Stimulated activated CD8-positive, alpha-beta memory T cell treated with anti-CD3 and anti-CD28 coated beads, Interleukin-7, amount 100 ng/mL, for 48 hours (primary cell): ENCODE measurements at places on chromosomes 12 and 14.

GRCh38 chr12:93790472-93791152 is 113.4 kb downstream of the CRADD start:
- no peak for DNase-seq

- DNase-seq: no peak
These were observed 166.7 kb upstream of the LHX5 start for GRCh38 chr12:113638460-113638775.

GRCh38 chr12:48815126-48816110 is 2.9 kb upstream of the CACNB3 start:
- DNase-seq: no peak

DNA sequence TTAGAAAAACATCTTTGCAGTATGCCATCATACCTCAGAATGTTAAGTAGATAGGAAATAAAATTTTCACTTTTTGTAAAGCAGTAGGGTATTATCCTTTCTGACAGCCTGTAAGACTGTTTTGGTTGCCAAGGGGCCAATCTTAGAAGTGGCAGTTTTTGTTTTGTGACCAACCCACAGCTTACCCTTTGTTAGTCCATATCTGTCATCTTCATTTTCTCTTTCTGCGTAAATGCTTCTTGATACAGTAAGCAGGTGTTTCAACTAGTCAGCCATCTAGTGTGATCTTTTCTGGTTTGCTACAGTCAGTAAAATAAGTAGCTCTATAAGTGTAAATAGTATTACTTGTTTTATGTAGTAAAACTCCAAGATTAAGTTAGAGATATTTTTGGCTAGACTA is 8.8 kb downstream of the PPM1A start:
- DNase-seq: no peak

- DNase-seq: no peak
These were observed 177.0 kb downstream of the ALX1 start for GRCh38 chr12:85457016-85457415.

DNA sequence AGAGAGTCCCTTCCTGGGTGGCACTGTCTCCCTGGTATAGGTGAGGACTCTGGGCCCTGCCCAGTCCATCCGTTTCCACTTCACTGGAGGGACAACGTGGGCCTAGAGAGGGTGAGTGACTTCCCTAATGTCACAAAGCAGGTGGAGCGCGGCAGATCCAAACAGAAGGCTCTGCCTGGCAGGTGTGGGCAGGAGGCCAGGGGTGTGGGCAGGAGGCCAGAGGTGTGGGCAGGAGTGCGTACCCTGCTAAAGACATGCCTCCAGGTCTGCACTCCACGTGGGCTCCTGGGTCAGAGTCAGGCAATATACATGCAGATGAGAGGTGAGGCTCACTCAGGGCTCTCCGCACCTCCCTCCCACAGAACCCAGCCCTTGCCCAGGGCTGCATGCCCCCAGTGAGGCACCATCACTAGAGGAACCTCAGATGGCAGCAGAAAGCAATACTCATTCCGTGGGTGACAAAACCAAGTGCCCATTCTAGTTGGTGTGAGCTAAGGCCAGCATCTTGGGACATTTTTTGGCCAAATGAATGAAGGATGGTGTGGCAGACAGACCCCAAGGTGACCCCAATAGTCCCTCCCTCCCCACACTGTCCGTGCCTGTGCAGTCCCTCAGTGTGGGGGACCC is 271.6 kb upstream of the RTL1 start:
- DNase-seq: no peak

DNA sequence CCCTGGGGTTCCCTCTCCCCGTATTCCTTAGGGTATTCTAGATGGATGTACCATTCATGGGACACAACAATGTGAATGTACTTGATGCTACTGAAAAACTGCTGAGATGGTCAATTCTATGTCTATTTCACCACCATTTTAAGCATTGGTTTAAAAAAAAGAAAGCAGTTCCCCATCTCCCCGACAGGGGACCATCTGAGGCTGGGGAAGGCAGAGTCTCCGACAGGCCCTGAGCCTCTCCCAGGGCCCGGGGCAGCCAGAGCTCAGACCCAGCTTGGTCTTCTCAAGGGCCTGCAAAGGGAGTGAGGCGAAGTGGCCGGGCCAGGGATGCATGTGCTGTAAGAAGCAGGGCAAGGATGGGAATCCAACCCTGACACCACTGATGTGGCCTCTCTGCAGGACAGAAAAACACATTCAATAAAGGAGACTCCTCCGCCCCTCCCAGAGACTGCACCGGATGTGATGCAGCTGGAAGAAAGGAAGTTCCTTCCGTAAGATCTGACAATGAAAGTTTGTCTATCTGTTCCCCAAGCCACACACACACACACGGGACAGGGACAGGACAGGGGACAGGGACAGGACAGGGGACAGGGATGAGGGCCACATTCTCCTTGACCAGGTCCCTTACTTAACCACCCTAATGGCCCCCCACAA is 234.1 kb downstream of the BCL11B start:
- no peak for DNase-seq

GRCh38 chr12:89856431-89856830 is 147.8 kb upstream of the ATP2B1 start:
- DNase-seq: no peak

GRCh38 chr12:91077228-91077954 is 19.6 kb upstream of the KERA start:
- DNase-seq: no peak

- no peak for DNase-seq
These were observed 6.7 kb upstream of the MTA1 start for GRCh38 chr14:105412771-105413543.

- no peak for DNase-seq
These were observed 98.0 kb upstream of the USP15 start for GRCh38 chr12:62162214-62162613.

- DNase-seq: peak; percentile 19
These were observed 745 bp downstream of the CAND1 start for GRCh38 chr12:67269633-67270573.

GRCh38 chr12:89211456-89211855 is 140.8 kb downstream of the DUSP6 start:
- no peak for DNase-seq

GRCh38 chr12:6607751-6608591 is 792 bp upstream of the CHD4 start:
- no peak for DNase-seq

GRCh38 chr12:96350982-96351381 is 49.3 kb downstream of the CDK17 start:
- no peak for DNase-seq

DNA sequence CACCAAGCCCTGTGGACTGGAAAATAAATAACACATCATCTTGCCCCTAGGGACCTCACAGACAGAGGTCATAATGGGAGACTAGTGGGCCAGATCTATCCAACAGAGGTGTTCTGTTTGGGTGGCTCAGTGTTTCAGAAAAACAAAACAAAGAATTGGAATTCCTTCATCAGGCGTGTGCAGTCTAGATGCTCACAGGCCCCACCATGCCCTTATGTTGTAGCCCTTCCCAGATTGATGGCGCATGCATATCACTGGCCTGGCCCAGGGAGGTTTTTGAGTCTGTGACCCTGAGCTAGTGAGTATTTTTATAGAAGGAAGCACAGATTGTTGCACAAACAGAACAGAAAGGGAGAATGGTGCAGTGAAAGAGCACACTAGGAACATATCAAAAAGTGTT is 859.6 kb downstream of the BCL11B start:
- no peak for DNase-seq

DNA sequence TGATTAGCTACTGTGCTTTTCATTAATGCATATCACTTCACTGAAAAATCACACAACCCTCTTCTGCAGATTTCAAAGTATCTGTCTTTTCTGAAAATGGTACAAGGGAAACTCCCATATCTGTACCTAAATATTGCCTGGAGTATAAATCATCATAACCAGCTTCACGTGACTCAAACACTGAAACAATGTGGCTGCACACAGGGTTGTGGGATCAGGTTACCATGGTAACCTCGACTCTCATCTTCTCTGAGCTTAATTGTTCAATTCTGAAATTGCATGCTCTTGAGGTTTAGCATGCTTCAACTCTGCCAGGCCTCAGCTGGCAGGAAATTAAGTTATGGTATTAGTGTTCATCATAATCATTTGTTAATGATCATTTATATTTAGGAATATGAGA is 77.5 kb upstream of the CPSF6 start:
- peak; percentile 8 for DNase-seq

DNA sequence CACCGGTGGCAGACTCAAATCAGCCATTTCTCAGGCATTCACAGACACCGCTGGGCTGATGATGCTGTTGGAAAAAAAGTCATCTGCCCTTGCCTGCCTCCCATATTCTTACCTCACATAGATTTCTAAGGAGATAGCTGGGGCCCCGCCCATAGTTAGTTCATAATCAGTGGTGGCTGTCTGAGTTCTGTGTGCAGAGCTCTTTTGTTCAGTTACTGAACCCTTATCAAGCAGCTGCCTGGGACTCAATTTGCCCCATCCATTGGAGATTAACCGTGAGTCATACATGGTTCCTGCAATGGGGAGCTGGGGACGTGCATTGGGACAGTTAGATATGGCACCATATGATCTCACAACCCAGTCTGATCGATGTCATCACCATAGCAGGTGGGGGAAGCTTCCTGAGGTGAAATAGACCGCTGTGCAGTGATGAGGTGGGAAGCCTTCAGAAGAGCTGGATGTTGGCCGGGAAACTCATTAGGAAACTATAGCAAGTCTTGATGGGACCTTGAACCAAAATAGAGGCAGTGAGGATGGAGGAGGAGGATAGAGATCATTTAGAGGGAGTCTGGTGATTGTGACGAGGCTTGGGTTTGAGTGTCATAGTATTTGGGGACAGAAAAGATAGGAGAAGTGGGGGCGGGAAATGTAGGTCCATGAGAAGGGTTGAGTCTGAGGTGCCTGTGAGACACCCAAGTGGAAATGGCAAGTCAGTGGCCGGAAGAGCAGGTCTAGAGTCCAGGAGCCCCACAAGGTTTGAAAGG is 147.8 kb downstream of the GCH1 start:
- DNase-seq: no peak

GRCh38 chr12:57048423-57049118 is 1.4 kb downstream of the MYO1A start:
- no peak for DNase-seq

- DNase-seq: no peak
These were observed 405.2 kb upstream of the FLRT2 start for GRCh38 chr14:85124631-85125290.

- DNase-seq: no peak
These were observed 148.6 kb upstream of the DIO3 start for GRCh38 chr14:101412739-101413138.

GRCh38 chr14:64671591-64671990 is 32.6 kb upstream of the PLEKHG3 start:
- no peak for DNase-seq

GRCh38 chr14:22919601-22919921 is 612 bp upstream of the RBM23 start:
- no peak for DNase-seq

- no peak for DNase-seq
These were observed 440.9 kb downstream of the LRFN5 start for GRCh38 chr14:42047421-42048055.

GRCh38 chr14:24851837-24852236 is 198.1 kb downstream of the STXBP6 start:
- no peak for DNase-seq

GRCh38 chr12:84601483-84601882 is 311.1 kb downstream of the SLC6A15 start:
- no peak for DNase-seq

DNA sequence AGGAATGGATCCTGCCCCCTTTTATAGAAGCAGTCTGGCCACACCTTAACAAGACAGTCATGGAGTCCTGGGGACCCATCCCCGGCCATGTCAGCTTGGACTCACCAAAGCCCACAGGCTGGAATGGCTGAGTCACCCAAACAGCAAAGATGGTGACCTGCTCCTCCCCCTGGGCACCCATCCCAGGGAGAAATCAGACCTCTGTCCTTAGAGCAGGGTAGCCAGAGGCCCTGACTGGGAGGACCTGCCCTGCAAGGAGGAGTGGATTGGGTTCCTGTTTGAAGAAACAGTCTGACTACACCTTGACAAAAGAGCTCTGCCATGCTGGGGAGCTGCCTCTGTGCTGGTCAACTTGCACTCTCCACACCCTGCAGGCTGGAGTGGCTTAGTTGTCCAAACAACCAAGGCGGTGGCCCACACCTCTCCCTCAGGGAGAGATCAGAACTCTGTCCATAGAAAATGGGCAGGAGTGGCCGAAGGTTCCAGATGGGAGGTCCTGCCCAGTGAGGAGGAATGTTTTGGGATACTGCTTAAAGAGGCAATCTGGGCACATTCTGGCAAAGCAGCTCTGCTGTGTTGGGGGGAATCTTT is 16.6 kb downstream of the MGP start:
- no peak for DNase-seq

DNA sequence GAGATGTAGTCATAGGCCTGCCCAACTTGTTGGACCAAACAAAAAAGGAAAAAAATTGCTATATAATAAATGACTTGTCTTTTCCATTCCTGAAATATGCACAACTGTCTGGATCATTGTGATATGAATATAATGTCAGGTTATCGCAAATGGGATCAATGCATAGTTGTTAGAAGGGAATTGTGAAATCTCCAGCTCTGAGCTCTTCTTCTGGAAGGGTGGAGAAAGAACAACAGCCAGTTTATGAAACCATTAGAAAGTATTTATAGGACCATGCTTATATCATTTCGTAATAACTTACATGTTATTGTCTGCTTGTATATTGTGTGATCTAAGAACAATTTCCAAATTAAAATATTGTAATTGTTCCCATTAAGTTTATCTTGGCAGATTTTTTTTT is 35.7 kb upstream of the HIF1A start:
- no peak for DNase-seq

GRCh38 chr14:68131907-68132306 is 312.3 kb downstream of the RAD51B start:
- DNase-seq: no peak

- no peak for DNase-seq
These were observed 450 bp downstream of the PRKAB1 start for GRCh38 chr12:119668324-119668841.

DNA sequence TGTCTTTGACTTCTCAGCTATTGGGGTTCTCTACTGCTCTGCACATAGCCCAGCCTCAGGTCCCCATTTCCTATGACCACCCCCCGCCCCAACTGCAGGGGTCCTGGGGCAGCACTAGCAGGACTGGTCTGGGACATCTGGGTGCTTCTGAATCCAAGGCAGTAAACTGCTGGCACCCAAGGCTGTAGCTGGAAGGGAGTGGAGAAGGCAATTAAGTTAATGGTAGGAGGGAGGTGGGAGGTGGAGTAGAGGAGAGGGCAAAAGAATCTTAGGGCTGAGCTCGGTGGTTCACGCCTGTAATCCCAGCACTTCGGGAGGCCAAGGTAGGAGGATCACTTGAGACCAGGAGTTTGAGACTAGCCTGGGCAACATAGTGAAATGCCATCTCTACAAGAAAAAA is 11.5 kb downstream of the PLEK2 start:
- DNase-seq: no peak

GRCh38 chr14:101948666-101949216 is 15.6 kb upstream of the DYNC1H1 start:
- no peak for DNase-seq

GRCh38 chr12:95083938-95084337 is 10.5 kb upstream of the NR2C1 start:
- no peak for DNase-seq

GRCh38 chr14:104941508-104942365 is 17.1 kb downstream of the PLD4 start:
- DNase-seq: no peak
